ENCODE measurements at places on chromosomes 7 and 10. TPM values are rescaled to one million over a fixed set of nuclear protein-coding genes. Genes with fewer than 3 reads are reported as not detected.
A peak's percentile ranks its signal among the peaks of the same experiment; 100 is the strongest.

ZNHIT1 gene
- total RNA-seq, result 56.6 TPM

SHTN1 gene
- not detected for total RNA-seq

ANXA8L1 gene
- total RNA-seq, result 1.1 TPM

DNA sequence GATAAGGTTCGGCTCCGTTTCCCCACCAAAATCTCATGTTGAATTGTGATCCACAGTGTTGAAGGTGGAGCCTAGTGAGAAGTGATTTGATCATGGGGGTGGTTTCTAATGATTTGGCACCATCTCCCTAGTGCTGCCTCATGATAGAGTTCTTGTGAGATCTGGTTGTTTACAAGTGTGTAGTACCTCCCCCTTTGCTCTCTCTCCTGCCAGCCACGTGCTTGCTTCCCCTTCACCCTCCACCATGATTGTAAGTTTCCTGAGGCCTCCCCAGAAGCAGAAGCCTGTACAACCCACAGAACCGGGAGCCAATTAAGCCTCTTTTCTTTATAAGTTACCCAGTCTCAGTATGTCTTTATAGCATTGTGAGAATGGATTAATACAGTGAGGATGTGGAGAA lies 12.1 kb upstream of the LRGUK start:
- DNase-seq, result no peak

DNA sequence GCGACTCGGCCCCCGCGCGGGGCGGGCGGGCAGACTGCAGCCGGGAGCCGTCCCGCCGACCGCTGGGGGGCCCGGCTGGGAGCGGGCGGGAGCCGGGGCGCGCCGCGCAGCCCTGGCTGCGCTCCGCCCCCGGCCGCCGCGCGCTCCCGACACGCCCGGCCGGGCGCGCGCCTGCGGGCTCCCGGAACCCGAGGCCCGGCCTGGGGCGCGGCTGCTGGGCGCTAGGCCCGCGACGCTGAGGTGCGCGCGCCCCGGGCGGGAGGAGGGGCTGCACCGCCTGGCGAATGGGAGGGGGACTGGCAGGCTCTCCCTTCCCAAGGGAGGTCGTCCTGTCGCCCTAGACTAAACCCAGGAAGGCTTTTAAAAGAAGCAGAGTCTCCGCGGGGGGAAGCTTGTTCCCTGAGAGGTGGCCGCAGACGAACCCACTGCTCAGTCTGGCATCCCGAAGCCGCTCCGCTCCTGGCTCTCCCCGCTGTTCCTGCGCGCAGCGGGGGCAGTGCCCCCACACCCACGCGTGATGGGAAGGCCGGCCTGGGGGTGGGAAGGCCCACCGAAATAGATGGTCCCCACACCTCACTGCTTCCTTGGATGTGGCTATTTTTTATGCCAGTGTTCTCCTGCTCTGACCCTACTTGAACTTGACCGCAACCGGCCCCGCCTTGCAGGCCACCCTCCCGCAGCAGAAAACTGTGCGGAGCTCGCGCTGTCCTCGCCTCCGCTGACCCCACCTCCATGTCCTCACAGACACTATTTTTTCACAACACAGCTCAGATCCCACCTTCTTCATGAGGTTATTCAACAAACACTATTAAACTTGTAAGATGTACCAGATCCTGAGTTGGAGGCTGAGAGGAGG lies at the start of gene VOPP1:
VOPP1 (minus strand) TSS at position 125 of the 856 bp plus-strand sequence. CDS start 178 bp downstream, outside the sequence.
- peak; percentile 57 for DNase-seq

GSTO2 gene
- total RNA-seq, result 0.96 TPM

DNA sequence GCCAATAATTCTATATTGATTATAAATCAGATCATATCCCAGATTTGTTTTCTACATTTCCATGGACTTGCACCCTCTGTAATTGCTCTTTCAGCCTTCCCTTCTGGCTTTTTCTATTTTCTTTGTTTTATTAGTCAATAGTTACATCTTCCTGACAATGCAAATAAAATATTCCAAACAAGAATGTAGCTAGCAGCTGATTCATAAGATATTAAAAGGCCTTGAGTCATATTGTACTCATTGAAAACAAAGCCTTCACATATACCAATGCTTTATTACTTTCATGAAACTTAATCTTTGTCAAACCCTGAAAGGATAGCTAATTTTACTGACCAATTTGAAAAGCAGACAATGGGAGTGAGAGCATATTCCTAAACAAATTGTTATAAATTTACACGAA lies 10.7 kb upstream of the SFMBT2 start:
- DNase-seq, result no peak

DNA sequence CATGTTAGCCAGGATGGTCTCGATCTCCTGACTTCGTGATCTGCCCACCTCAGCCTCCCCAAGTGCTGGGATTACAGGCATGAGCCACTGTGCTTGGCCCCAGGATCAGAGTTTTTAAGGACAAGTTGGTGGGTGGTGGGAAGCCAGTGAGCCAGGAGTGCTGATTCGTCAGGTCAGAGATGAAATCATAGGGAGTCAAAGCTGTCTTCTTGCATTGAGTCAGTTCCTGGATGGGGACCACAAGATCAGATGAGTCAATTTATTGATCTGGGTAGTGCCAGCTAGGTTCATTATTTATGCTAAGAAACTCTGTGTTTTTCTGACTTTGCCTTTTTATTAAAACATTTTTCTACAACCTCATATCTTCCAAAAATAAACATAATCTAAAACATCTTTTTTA lies 423.8 kb downstream of the ARL4A start:
- peak; percentile 42 for DNase-seq

- DNase-seq, result no peak
These were observed 124.0 kb downstream of the MAPK8 start for GRCh38 chr10:48430402-48430993.

- no peak for DNase-seq
These were observed 195.4 kb upstream of the PLXDC2 start for GRCh38 chr10:19620811-19621210.

GRCh38 chr7:155918720-155919390 lies 106.6 kb upstream of the SHH start:
- DNase-seq, result no peak

IDE gene
- total RNA-seq, result 14.1 TPM

- DNase-seq, result no peak
These were observed 21.9 kb downstream of the CACNB2 start for GRCh38 chr10:18162021-18162627.

SCD gene
- total RNA-seq, result 121 TPM

DNA sequence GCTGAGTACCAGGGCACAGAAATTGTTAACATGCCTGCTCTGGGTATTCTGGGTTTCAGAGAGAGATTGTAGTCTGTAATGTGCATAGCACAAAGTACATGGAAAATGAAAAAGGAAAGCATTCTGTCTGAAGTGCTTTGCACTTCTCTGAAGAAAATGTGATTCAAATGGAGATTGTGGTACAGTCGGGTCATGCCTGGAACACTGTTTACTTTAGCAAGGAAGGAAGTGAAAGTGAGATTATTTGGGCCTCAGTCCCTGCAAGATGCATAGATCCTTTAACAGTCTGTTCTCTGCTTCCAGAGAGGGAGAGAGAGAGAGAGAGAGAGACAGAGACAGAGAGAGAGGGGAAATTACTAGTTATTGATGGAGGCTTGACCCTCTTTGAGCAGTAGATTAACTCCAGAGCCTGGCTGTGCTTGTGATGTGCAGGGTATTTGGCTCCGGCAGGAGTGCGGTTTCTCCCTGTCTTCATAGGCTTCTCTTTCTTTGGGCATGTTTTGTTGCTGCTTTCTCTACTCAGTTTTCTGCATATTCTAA lies 5.4 kb downstream of the VWC2 start:
- no peak for DNase-seq

- DNase-seq, result no peak
These were observed 100.4 kb upstream of the PDGFA start for GRCh38 chr7:620056-620455.

- no peak for DNase-seq
These were observed 206.1 kb upstream of the NPSR1 start for GRCh38 chr7:34451923-34452322.

GRCh38 chr10:98074315-98074911 lies 44.0 kb upstream of the CRTAC1 start:
- DNase-seq, result no peak

DNA sequence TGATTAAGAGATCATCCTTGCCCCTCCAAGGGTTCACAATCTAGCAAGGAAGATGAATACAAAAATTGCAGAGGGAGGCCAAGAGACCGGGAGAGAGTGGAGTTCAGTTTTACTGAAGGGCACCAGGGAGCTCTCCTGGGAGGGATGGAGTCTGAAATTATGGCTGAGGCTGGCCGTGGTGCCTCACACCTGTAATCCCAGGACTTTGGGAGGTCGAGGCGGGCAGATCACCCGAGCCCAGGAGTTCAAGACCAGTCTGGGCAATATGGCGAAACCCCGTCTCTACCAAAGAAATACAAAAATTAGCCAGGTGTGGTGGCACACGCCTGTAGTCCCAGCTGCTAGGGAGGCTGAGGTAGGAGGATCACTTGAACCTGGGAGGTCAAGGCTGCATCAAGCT lies 51.4 kb upstream of the MXI1 start:
- no peak for DNase-seq

GRCh38 chr7:31073326-31074119 lies 21.4 kb downstream of the ADCYAP1R1 start:
- DNase-seq, result no peak

DNA sequence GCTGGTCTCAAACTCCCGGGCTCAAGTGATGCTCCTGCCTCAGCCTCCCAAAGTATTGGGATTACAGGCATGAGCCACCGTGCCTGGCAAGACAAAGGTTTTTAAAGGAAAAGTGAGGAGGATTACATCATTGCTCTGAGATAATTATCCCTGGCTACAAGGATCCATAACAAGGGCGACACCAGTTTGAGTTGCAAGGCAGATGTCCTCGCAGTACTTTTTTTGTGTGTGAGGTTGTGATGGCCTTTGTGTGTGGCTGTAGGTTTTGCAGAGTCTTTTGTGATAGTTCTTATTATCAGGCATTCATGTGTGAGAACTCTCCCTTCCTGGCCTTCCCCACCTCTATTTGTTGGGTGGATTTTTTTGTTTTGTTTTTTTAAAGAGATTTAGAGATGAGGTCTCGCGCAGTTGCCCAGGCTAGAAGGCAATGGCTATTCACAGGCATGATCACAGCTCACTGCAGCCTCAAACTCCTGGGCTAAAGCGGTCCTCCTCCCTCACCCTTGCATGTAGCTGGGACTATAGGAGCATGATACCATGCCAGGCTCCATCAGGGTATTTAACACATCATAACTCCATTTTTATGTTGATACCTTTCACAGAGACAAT lies 10.0 kb downstream of the BTBD16 start:
- no peak for DNase-seq

- no peak for DNase-seq
These were observed 55.5 kb upstream of the PTPN12 start for GRCh38 chr7:77481615-77482014.

GRCh38 chr10:118977022-118977599 lies 52.4 kb upstream of the NANOS1 start:
- no peak for DNase-seq

GRCh38 chr7:46653848-46654247 lies 732.8 kb upstream of the IGFBP3 start:
- no peak for DNase-seq

GRCh38 chr7:139733751-139734150 lies 44.0 kb downstream of the HIPK2 start:
- DNase-seq, result no peak

FKBP14 gene
- total RNA-seq, result 5.2 TPM

DNA sequence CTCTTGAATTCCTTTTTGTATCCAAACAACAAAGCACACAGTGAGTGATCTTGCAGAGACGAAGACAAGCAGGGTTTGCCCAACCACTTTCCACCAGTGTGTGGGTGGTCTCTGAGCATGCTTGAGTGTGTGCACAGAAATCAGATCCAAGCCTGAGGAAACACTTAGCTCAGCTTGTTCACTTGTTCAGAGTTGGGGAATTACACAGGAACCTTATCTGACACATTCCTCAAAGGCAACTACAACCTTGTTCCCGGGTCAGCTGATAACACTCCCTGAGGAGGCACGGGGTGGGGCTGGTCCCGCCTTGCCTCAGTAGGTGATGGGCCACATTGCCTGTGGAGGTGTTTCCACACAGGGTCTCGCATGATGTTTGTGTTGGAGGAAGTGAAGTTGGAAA lies 216.9 kb downstream of the DYNC1I1 start:
- DNase-seq, result no peak

DNA sequence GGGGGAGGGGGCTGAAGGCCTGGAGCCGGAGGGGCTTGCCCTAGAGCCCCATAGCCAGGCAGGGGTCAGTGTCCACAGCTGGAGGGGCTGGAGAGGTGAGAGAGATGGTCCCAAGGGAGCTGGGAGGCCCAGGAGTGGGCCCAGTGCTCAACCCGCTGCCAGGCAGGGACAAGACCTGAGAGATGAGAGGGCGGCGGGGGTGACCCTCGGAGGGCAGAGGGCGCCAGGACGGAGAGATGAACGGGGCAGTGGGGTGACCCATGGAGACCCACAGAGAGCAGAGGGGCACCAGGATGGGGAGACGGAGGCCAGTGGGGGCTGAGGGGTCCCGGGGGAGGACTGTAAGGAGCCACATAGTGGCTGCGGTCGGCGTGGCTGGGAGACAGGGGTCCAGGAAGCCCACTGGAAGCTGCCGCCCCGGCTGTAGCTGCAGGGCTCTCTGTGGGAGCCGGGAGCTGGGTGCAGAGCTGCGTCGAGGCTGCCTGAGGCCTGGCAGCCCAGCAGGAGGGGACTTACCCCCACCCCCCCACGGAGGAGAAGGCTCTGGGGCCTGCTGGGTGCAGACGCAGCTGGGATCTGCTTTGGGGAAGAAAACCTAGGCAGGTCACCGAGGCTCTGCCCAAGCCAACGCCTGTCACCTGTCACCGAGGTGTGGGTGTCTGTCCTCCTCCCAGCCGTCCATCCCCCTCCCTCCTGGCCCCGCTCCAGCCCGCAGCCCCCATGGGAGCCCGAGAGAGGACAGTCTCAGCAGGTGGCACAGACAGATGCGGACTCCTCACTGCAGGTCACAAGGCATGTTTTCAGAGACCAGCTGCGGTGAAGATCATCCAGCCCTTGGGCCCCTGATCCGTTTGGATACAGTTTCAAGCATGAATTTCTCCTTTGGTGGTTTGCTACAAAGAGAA lies 25.1 kb downstream of the PWWP2B start:
- DNase-seq, result no peak

DNA sequence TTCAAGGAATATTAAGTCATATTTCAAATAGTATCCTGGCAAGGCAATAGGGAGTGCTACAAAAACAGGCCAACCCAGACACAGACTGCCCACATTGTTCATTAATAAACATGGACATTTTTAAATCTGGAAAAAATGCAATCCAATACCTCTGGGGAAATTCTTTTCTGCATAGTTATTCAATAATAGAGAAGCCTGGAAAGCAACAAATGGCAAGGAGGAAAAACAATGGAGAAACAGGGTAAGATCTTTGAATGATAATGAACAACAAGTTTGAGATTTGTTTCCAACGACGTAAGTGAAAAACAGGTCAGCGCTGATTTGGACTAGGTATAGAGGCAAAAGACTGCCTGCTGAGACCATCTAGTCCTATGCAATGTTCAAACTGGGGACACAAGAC lies 44.7 kb upstream of the ZNF800 start:
- no peak for DNase-seq

DNA sequence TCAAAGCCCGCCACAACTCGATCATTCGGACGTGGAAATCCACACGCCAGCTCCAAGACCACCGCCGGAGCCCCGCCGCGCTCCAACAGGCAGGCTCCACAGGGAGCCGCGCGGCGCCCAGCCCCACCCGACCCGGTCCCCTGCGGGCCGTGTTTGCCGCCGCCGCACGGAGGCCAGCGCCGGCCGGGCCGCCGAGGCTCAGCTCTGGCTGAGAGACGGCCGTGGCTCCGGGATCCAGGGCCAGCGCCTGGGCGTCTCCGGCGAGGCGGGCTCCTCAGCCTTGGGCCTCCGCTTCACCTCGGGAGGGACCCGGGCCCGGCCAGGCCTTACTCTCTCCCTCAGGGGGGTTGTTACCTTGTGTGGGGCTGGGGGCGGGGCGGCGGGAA lies 333 bp downstream of the SMNDC1 start:
- no peak for DNase-seq
